ENCODE measurements at places on chromosomes 16 and 17.

DNA sequence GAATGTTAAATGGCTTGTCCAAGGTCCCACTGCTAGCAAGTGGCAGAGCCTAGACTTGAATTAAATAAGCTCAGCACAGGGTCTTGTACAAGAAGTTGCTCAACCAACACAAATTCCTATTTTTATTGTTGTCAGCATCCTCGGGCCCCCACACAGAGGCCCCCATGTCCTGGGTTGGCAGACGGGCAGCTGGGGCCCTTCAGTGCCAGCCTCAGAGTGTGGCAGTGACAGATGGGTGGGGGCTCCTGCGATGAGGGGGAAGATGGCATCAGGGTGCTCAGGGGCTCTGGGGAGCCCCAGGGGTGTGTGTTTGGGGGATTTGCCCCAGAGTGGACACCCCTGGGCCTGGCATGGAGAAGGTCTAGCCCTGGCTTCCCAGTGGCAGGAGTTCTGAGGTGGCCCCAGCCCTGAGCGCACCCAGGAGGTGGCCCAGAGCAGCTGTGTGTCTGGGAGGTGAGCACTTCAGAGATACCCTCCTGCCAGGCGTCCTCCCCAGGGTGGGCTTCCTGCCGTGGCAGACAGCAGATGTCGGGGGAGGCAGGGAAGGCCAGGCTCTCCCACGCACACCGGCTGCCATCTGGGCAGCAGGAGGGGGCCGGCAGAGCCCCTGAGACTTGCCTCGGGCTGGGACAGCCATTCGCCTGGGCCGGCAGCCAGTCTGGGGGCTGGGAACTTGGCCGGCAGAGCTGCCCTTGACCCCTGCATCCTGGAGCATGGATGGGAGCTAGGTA, 150.8 kb downstream of the C16orf78 start:
- peak; percentile 50 for DNase-seq

- DNase-seq = no peak
Observed at GRCh38 chr17:79926142-79926604, 86.9 kb upstream of the CBX4 start.

GRCh38 chr16:60203525-60204124, 1469.5 kb upstream of the GOT2 start:
- no peak for DNase-seq

GRCh38 chr17:39186481-39187002, 10.9 kb downstream of the CACNB1 start:
- DNase-seq = no peak

GRCh38 chr17:62662855-62663254, 35.4 kb downstream of the MRC2 start:
- no peak for DNase-seq

DNA sequence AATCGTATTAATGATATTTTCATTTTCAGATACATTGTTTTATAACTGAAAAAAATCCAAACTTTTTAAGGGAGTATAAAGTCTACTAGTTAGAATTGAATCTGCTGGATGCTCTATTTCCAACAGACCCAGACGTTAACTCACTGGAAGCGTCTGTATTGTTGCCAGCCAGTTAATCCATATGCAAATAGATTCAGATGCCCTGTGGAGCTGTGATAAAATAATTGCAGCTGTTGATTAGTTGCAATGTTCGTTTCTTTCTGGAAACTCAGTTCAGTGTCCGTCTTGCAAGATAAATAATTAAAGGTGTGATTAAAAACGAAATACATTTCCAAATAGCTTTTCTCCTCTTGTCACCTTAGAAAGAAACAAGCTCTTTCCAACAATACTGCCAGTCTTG, 5.1 kb upstream of the GNA13 start:
- DNase-seq = no peak

DNA sequence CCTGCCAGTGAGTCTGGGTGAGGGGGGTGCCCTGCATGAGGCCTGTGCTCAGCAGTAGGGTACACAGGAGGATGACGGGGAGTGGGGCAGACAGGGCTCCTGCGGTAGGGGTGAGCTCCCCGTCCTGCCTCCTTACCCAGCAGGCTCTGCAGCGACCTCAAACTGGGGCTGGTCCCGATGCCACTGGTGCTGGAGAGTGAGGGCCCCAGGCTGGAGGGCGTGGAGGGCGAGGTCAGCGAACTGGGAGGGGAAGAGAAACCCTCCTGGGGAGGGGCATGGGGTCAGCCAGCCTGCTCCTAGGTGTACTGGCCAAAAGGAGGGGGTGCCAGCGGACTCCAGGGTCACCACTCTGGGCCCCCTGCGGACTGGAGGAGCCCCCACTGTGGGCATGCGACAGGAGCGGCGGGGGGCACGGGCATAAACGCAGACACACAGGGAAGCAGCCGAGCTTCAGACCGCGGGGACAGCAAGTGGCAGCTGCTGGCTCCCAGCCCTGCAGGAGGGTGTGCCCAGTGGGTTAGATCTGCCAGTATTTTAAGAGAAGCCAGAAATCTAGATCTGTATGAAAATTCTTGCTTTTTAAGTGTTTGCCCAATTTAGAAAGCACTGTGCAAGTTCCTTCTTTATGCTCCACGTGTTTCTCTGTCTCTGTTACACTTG, 9.0 kb upstream of the VASN start:
- no peak for DNase-seq

GRCh38 chr16:8611886-8612600, 9.5 kb upstream of the METTL22 start:
- DNase-seq = no peak

GRCh38 chr17:44672479-44673093, 16.3 kb downstream of the MEIOC start:
- DNase-seq = no peak

GRCh38 chr16:20259541-20259940, 67.8 kb downstream of the GP2 start:
- no peak for DNase-seq

GRCh38 chr17:81870131-81870980, 781 bp downstream of the ARHGDIA start:
- no peak for DNase-seq

GRCh38 chr17:65656390-65657250, 95.2 kb upstream of the AXIN2 start:
- DNase-seq = no peak

DNA sequence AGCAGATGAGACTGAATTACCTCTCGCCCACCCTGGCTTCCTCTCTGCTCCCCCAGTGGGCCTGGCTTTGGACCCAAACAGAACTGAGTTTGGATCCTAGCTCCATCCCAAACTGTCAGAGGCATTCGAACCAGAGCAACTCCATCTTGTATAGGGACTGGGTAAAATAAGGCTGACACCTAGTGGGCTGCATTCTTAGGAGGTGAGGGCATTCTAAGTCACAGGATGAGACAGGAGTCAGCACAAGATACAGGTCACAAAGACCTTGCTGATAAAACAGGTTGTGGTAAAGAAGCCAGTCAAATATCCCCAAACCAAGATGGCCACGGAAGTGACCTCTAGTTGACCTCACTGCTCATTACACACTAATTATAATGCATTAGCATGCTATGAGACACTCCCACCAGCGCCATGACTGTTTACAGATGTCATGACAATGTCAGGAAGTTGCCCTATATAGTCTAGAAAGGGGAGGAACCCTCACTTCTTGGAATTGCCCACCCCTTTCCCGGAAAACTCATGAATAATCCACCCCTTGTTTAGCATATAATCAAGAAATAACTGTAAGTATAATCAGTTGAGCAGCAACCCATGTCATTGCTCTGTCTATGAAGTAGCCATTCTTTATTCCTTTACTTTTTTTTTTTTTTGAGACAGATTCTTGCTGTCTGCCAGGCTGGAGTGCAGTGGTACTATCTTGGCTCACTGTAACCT, 44.4 kb downstream of the LYRM1 start:
- DNase-seq = no peak

- no peak for DNase-seq
Observed at GRCh38 chr17:2865228-2865627, 69.0 kb downstream of the RAP1GAP2 start.

- no peak for DNase-seq
Observed at GRCh38 chr17:47907932-47908562, 12.0 kb downstream of the SP2 start.

DNA sequence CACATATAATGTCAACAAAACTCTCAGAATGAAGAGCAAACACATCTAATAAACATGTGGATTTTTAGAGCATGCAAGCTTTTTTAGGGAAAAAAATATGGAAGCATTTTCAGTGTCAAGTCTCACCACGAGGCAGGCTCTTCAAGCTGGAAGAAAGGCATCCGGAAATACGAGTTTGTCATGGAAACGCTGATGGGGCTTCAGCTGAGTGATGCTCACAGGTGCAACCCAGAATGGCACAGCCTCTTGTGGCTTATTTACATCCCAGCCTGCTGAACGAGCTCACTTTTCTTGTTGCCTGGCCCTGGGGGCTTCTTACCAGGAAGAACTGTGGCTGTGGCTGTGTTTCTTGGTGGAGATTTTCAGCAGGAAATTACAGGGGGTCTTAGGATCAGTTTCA, 24.1 kb upstream of the DYNLL2 start:
- no peak for DNase-seq

DNA sequence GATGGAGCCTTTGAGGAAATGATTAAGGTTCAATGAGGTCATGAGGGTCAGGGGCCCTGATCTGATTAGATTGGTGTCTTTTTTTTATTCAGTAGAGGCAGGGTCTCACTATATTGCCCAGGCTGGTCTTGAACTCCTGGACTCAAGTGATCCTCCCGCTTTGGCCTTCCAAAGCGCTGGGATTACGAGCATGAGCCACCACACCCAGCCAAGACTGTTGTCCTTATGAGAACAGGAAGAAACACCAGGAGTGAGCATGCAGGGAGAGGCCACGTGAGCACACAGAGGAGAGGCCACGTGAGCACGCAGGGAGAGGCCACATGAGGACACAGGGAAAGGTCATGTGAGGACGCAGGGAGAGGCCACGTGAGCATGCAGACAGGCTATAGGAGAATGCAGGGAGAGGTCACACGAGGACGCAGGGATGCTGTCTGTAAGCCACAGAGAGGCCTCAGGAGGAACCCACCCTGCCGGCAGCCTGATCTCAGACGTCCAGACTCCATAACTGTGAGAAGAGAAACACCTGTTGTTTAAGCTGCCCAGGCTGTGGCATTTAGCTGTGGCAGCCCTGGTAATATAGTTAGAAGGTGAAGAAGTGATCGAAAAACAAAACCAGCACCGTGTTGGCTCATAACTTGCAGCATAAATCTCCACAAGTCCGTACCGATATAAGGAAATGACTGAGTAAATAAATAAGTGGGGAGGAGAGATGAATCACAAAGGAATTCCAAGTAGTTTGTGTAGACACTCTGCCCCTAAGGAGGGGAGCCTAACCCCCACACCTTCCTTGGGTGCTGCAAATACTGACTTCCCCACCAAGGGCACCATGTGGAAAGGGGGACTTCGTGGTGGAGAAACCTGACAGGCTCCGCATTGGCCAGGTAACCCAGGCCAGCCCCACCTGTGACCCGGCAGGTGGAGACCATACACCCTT, 14.6 kb upstream of the CSNK1D start:
- no peak for DNase-seq

DNA sequence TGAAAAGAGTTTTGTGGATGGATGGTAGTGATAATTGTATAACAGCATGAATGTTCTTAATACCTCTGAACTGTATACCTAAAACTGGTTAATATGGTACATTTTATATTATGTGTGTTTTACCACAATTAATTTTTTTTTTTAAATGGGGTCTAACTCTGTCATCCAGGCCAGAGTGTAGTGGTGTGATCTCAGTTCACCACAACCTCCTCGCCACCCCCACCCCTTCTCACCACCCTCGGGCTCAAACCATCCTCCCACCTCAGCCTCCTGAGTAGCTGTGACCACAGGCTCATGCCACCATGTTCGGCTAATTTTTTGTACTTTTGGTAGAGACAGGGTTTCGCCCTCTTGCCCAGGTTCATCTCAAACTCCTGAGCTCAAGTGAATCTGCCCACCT, 123.2 kb downstream of the CDRT15L2 start:
- no peak for DNase-seq

DNA sequence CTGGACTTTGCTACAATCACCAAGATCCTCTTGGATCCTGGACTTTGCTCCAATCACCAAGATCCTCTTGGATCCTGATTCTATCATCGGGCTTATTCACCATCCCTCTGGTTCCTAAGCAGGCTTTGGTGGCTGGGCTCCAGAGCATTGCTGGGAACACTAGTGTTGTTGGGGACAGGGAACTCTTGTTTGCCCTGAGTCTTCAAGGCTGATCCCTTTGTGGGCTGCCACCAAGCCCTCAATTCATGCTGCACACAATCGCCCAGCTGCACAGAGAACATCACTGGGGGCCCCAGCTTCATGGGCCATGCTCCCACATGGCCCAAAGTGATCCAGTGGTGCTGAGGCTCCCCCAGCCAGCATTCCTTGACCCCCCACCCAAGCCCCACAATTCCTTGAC, 88.3 kb downstream of the TMEM132E start:
- DNase-seq = no peak
